GM06990 (cell line): ENCODE measurements at places on chromosomes 2 and 18.
A peak's percentile ranks its signal among the peaks of the same experiment; 100 is the strongest.

- peak; percentile 82 for DNase-seq
These were observed 4.2 kb upstream of the SP100 start for GRCh38 chr2:230411570-230412370.

DNA sequence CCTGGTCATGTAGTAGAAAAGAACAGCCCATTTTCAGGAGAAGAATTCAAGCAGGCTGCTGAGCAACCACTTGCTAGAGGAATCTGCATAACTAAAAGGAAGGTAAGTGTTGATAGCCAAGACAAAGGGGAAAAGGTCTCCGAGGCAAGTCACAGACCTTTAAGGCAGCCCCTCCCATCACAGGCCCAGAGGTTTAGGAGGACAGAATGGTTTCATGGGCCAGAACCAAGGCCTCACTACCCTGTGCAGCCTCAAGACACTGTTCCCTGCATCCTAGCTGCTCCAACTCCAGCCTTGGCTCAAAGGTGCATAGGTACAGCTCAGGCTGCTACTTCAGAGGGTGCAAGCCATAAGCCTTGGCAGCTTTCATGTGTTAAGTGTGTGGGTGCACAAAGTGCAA, 238.6 kb upstream of the CYP26B1 start:
- no peak for DNase-seq

DNA sequence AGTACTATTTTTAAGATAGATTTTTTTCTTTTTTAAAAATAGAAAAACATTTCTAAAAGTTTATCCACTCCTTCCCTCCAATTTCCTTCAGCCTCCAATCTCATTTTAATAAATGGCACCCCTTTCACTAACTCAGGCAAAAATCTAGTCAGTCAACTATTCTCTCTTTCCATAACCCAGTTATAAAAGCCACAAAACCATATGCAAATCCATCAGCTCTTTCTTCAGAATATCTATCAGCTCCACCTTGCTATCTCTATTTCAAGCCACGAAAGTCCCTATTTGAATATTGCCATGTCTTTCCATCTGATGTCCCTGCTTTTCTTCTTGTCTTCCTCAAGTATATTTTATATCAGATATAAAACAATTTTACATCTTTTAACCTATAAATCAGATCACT, 397.1 kb downstream of the ERBB4 start:
- DNase-seq, result no peak

- no peak for DNase-seq
These were observed 150.4 kb upstream of the SLC1A4 start for GRCh38 chr2:64838817-64839216.

- peak; percentile 69 for DNase-seq
These were observed at the start of gene KLF7 for GRCh38 chr2:207165121-207166038. Gene KLF7, minus strand, starts transcription at chr2:207165948. Its CDS starts 380 bp downstream, at chr2:207165568.

GRCh38 chr2:55871637-55872036, 51.9 kb downstream of the EFEMP1 start:
- no peak for DNase-seq

DNA sequence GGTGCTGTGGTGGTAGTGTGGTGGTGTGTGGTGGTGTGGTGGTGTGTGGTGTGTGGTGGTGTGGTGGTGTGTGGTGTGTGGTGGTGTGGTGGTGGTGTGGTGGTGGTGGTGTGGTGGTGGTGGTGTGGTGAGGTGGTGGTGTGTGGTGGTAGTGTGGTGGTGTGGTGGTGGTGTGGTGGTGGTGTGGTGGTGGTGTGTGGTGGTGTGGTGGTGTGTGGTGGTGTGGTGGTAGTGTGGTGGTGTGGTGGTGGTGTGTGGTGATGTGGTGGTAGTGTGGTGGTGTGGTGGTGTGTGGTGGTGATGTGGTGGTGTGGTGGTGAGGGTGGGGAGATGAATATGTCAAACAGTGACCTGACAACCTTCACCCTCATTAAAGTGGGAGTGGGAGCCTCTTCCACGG, 55.6 kb upstream of the DLGAP1 start:
- peak; percentile 22 for DNase-seq

- no peak for DNase-seq
These were observed 41.8 kb upstream of the NAB1 start for GRCh38 chr2:190607014-190607597.

- DNase-seq, result no peak
These were observed 15.8 kb upstream of the MTCL1 start for GRCh38 chr18:8689517-8689916.

- DNase-seq, result no peak
These were observed 36.8 kb upstream of the CYP27C1 start for GRCh38 chr2:127256866-127257265.

DNA sequence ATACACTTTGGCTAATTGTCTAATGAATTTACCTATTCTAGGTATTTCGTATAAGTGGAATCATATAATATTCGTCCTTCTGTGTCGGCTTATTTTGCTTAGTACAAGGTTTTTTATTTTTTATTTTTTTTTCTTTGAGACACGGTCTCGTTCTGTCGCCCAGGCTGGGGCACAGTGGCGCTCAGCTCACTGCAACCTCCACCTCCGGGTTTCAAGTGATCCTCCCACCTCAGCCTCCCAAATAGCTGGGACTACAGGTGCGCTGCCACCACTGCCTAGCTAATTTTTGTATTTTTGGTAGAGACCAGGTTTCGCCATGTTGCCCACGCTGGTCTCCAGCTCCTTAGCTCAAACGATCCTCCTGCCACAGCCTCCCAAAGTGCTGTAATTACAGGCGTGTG, 38.2 kb downstream of the PCBP1 start:
- DNase-seq, result no peak

DNA sequence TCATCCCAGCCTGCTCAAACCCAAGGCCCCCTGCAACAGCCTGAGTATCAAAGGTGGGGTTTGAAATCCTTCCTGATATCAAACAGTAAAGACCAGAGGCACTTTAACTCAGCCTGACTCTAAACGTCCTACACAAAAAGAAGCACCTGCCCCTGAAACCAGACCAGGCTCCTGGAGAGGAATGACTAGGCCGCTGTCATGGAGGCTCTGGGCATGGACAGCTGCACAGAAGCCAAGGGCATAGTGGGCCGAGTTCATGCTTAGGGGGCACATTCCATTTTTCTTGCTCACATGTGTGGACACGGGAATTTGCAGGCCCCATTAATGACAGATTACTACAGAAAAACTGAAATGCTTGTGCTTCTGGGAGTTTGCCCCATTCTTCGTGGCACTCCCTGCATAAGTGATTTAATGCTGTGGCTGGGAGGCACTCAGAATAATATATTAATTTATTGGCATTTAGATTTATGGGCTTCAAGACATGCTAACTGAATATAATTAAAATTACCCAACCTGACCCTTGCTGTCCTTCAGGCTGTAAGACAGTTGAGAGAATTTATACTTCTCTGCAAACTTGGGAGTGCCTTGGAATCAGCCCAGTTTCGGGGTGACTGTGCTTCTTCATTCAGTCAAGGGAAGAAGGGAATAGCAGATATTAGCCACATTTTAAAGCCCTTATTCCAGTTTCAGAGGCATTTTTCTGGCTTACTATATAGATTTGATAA, 105.5 kb downstream of the GYPC start:
- DNase-seq, result no peak

DNA sequence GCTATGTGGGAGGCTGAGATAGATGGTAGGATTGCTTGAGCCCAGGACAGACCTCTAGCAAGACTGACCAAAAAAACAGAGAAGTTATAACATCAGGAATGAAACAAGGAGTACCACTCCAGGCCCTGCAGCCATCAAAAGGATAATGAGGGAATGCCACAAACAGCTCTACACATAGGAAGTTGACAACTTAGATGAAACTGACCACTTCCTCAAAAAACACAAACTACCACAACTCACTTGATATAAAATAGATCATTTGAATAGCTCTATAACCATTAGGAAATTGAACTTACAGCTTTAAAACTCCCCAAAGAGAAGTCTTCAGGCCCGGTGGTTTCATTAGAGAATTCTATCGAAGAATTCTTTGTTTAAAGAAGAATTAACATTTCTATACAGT, 12.9 kb upstream of the ESPNL start:
- DNase-seq, result no peak
